ENCODE measurements at places on chromosomes 12 and 14.

DNA sequence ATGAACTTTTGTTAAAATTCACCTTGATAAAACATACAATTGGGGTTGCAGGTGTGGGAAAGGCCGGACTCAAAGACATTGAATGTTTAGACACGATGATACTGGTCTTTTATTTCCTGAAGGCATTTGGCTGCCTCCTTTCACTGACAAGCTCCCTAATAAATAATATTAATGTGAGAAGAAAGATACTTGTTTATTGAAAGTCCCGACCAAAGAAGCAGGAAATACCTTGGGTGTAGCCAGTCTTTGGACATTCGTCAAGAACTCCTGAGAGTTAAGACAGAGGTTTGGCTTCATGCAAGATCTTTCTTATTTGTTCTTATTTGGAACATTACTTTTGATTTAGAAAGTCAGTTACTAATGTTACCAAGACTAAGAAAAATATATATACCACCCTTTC, 1133.8 kb upstream of the SEL1L start:
- no peak for DNase-seq

GRCh38 chr12:37547611-37548010, 769.0 kb upstream of the ALG10B start:
- DNase-seq, result no peak

GRCh38 chr12:119578112-119578511, 15.5 kb upstream of the TMEM233 start:
- no peak for DNase-seq

GRCh38 chr14:104072586-104072985, 12.9 kb upstream of the ASPG start:
- no peak for DNase-seq

DNA sequence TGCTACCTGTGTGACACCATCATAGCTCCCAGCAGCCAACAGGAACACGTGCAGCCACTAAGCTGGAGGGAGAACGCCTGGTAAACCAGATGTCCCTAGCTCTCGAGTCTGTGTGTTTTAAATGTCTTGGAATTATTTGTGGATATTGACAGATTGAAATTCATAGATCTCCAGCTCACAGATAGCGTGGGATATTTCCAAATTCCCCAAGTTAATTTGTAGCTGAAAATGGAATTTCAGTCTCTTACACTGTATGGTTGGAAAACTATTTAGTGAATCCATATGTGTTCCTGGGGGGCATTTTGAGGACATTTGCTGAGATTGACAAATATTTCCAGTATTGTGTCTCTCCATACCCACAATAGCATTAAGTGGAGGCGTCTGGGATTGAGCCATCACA, 618.6 kb upstream of the TMEM132C start:
- DNase-seq, result no peak

DNA sequence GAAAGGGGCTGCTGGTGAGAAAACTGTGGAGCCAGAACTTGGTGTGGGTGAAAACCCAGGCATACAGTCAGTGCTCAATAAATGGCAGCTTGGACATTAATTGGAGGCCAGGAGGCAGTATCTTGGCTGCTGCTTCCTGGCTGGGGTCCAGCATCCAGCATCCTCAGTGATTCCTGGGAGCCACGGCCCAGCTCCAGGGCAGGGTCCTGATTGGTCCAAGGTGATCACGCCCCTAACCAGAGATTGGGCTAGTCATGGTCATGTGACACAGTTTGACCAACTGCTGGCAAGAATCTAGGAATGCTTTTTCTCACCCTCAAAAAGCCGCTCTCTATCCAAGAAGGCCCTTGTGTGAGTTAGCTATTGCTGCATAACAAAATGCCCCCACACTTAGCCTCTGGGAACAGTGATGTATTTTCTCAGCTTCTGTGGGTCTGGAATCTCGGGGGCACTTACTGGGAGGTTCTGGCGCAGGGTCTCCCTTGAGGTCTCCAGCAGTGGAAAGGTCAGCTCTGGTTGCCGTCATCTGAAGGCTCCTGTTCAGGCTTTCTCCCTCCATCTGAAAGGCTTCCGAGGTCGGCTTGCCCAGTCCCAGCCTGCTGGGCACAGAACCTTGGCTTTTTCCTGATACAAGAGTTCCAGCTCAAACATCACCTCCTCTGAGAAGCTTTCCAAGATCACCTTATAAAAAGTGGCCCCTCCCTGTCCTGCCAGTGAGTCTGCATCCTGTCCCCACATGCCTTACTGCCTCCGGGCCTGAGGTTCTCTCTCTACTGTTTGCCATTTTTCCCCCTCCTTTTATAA, 119.2 kb upstream of the NCOR2 start:
- DNase-seq, result no peak

DNA sequence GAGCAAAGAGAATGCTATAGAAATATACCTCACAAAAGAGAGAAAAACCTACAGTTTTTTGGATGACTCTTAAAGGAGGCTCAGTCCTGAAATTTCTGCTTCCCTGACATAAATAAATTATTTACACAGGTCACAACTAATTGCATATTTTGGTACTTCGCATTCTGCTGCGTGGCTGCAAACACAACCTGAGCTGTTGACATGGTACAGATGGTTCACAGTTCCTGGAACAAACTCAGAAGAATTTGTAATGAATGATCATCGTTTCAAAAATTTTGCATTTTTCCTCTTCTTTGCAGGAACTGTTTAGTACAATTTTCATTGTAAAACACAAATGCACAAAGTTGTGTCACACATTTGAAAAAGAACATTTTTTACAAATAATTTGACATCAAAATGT, 313.7 kb upstream of the SYT1 start:
- DNase-seq, result no peak

DNA sequence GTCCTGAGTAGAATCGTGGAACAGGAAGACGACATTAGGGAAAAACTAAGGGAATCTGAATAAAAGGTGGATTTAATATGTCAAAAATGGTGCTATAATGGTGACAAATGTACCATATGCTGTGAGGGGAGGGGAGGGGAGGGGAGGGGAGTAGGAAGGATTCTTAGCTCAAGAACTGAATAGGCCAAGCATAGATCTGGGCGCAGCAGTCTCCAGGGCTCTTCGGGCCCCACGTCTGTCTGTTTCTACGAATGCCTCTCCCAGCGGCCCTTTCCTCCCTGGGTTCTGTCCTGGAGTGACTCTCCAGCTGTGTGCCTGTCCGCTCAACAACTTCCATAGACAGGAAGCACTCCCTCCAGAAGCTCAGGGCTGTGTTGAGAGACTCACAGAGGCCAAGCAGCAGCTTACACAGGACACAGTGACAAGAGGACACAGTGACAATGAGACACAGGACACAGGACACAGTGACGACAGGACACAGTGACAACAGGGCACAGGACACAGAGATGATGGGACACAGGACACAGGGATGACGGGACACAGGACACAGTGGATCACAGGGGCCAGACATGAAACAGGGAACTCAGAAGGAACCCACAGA, 42.4 kb upstream of the PPP2R5C start:
- DNase-seq, result no peak

GRCh38 chr12:86744547-86745212, 488.5 kb upstream of the MGAT4C start:
- no peak for DNase-seq

DNA sequence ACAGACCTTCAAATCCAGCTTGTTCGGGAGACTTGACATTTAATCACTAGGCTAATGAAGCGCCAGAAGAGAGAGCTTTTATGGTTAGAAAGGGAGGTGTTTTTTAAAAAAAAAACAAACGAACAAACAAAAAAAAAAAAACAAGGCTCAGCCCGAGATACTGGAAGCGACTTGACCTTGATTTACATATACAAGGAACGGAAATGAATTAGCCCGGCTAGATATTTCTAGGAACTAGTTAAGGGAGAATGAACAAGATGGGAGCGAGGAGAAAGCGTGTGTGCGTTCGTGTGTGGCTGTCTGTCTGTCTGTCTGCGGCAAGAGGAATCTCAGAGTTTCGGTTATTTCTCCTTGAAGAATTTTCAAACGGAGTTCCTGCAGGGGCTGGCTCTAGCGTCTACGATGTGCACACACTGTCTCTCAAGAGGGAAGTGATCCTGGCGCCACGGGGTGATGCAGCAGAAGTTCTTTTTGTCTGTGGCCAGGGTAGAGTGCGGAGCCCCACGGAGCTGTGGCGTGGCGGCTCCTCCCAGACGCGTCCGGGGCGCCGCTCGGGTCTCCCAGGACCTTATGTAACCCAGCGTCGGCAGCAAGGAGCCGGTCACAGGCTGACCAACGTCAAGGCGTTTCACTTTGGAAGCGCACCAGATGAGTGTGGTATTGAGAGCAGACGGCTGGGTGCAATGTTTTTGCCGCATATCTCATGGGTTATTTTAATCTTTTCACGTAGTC, 18.8 kb downstream of the SOCS2 start:
- peak; percentile 18 for DNase-seq

DNA sequence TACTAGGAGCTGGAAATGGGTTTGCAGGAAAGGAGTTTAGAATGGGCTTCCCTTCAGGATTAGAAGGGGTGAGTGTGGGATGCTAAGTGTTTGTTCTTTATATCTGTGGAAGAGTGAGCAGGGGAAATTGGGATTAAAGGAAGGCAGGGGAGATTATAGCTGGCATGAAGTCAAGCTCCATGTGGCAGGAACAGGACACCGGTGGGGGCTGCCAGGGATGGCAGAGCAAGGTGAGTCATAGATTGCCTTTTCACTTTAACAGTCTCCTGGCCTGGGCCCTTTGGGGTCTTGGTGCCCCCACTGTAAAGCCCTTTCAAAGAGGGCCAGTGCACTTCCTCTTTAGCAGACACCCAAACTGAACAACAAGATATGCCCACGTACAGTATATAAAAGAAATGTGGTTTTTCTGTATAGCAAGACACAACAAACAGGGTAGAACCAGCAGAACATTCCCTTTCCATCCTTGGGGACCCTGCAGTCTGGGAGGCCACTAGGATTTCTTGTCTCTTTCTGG, 23.1 kb upstream of the FBXO21 start:
- DNase-seq, result no peak

GRCh38 chr14:103943673-103944072, 1.3 kb upstream of the RD3L start:
- no peak for DNase-seq

DNA sequence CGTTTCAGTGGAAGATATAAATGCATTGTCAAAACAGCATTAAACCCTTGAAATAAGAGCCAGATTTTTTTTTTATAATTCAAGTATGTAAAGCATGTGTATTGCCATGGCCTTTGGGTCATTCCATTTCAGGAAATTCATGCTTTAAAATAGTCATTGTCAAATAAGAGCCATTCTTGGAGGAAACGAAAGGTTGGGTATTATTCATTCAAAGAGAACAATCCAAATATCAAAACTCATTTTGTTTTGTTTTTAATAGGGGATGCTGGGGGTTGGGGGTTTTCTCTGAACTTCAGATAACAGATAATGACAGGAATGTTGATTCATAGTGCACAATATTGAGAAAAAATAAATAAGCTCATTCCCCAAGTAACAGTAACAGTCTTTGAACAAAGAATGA, 174.4 kb upstream of the NUDT4 start:
- no peak for DNase-seq

- no peak for DNase-seq
These were observed 628 bp downstream of the TAS2R30 start for GRCh38 chr12:11133816-11134215.

DNA sequence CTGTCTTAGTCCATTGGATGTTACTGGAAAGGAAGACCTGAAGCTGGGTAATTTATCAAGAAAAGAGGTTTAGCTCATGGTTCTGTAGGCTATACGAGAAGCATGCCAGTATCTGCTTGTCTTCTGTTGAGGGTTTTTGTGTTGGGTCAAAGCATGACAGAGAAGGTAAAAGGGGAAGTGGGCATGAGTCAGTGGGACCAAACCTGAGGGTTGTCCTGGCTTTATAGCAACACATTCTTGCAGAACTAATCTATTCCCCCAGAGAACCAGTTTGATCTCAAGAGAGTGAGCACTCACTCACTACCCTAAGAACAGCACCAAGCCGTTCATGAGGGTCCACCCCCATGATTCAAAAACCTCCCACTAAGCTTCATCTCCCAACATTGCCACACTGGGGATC, 19.0 kb upstream of the KRAS start:
- DNase-seq, result no peak

- DNase-seq, result no peak
These were observed 133.5 kb downstream of the FOXN3 start for GRCh38 chr14:89283327-89284060.

DNA sequence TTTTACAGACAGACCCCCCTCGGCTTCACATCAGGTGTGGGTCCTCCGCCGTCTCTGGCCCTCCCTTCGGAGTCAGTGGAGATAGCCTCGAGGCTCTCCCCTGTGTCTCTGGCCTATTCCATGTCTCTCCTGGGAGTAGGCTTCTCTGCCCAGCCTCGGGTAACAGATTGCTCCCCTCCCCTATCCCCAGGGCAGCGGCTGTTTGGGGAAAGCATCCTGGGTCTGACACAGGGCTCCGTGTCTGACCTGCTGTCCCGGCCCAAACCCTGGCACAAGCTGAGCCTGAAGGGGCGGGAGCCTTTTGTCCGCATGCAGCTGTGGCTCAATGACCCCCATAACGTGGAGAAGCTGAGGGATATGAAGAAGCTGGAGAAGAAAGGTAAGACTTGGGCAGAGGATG, 30.8 kb downstream of the PHETA1 start:
- DNase-seq, result no peak

DNA sequence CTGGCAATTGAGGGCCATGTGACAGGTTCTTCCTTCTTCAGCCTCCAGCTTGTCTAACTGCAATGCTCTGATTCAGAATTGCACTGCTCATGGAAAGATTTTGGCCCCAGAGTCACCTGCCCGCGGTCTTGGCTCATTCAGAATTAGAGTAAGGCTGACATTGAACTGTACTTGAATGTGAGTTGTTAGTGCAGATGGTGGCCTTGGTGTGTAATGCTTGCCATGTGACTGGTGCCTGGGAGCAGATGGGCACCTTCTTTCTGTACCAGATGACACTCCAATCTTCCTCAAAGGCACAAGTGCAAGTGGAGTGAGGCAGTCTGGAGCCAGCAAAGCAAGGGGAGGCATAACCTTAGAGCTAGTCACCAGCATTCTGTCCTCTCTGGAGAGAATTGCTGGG, 36.5 kb upstream of the ANO4 start:
- DNase-seq, result no peak

DNA sequence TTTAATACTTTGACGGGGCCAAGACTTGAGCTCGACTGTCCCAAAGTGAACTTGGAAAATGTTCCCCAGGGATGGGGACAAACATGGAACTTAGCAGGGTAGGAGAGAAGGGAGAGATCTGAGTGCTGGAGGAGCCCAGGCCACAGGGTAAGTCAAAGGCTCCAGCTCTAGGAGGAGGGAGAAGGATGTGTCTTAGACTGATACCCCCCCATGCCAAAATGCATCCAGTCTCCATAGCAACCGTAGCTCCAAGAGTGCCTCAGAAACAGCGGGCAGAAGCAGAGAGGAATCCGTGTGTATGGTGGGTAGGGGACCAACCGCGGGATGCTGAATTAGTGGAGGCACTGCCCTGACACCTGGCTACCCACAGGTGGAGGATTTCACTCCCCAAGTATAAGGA, 845 bp upstream of the AGAP2 start:
- no peak for DNase-seq

- no peak for DNase-seq
These were observed 133.0 kb downstream of the SOX5 start for GRCh38 chr12:23816394-23816851.

- DNase-seq, result no peak
These were observed 1.7 kb upstream of the LAG3 start for GRCh38 chr12:6770600-6770999.

Data from stimulated activated CD4-positive, alpha-beta T cell treated with anti-CD3 and anti-CD28 coated beads, Interleukin-12 subunit alpha, Interleukin-12 subunit beta, amount 100 ng/mL, for 4 hours (primary cell).